ENCODE measurements at places on chromosomes 11 and 22.

GRCh38 chr11:45876401-45876800 is 9.1 kb upstream of the MAPK8IP1 start:
- DNase-seq, result no peak

DNA sequence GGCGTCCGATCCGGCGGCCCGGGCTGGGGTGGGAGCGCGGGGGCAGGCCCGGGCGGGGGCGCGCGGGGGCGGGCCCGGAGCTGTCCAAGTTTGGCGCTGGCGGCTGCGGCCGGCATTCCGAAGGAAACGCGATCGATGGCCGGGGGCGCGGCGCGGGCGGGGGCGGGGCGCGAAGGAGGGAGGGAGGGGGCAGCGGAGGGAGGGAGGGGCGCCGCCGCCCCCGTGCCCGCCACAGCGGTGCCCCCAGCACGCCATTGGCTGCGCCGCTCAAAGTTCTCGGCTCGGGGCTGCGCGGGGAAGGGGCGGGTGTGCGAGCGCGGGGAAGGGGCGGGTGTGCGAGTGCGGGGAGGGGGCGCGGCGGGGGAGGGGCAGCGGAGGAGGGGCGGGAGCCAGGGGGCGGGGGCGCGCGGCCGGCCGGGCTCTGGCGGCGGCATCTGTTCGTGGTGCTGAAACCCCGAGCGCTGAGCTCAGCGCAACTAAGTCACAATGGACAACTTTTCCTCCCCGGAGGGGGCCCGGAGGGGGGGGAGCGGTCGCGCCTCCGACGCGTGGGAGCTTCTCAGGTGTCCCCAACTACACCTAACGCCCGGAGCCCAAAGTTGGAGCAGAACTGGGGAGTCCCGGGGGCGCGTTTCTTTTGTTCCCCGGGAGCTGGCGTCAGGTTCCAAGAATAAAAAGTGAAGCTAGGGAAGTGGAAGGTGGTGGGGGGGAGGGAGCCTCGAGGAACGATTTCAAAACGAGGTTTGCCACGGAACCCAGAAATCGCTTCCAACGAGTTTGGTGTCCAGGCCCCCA is 2.2 kb downstream of the PHF21B start:
- no peak for DNase-seq

GRCh38 chr22:36052505-36052941 is 23.9 kb upstream of the RBFOX2 start:
- DNase-seq, result no peak

GRCh38 chr11:134370526-134371435 is 39.0 kb downstream of the GLB1L2 start:
- no peak for DNase-seq

DNA sequence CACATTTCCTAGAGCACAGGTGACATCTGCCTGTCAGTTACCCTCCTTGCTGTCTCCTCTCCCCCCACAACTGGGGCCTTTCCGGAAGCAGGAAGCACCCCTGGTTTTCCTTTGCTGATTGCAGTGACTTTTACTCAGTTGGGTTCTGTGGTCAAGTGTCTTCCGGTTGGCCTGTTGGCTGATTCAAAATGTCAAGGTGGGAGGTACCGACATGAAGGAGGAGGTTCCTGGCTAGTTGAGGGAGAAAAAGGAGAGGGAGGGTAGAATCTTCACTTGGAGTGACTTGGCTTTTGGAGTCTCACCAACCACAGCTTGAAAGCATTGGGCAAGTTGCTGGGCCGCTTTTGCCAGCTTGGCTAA is 9.3 kb upstream of the ADAMTS15 start:
- DNase-seq, result no peak

DNA sequence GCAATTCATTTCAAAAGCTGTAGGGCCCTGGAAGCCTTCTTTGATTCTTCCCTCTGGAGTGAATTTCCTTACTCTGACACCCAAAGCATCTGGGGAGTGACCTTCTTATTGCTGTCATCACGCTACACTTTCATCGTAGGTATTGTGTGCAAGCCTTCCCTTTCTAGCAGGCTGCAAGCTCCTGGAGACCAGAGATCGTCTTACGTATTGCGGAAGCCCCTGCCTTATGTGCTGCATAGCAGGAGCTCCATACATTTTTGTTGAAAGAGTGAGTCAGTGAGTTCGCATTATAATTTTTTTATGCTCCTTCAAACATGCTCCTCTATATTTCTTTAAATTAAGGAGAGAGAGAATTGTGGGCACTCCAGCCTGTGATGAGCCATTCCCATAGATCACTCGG is 21.2 kb upstream of the TMEM218 start:
- no peak for DNase-seq

DNA sequence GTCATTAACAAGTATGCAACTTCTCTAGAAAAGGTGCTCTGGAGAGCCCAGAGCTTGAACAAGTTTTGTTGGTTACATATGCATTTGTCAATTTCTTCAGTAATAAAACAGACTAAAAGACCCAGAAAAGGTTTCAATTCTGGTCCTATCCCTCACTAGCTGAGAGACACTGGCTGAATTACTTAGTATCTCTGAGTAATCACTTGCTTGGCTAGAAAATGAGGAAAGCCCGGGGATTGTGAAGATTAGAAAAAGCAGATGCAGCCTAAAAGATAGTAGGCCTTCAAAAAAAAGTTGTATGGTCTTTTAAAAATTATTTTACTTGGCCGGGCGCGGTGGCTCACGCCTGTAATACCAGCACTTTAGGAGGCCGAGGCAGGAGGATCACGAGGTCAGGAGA is 41.2 kb downstream of the MAPK1 start:
- no peak for DNase-seq

GRCh38 chr22:49011769-49012648 is 815.7 kb downstream of the BRD1 start:
- no peak for DNase-seq

DNA sequence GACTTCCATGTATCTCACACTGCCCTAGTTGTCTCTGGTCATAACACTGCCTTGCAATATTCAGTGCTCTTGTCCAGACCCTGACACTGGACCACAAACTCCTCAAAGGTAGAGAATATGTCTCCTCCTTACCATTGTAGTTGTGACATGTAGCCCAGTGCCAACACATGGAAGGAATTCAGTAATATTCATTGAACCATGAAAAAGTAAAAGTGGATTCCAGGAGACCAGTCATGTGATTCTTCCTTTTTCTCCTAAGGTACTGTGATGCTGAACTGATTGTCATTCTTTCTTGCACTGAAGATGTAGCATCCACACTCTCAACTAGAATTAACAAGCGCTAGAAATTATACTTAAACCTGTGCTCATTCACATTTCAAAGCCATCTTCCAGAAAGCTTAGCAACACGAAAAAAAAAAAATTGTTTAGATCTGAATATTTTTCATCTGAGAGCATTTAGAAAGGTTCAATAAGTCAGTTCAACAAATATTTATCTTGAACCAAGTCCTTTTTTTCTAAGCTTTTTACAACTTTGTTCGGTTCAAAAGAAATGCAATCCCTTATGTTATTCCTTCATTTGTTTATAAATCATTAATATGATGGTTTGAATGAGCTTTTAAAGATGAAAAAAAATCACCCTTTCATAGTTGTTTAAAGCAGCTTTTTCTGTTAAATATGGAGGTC is 224.7 kb upstream of the BLID start:
- no peak for DNase-seq

DNA sequence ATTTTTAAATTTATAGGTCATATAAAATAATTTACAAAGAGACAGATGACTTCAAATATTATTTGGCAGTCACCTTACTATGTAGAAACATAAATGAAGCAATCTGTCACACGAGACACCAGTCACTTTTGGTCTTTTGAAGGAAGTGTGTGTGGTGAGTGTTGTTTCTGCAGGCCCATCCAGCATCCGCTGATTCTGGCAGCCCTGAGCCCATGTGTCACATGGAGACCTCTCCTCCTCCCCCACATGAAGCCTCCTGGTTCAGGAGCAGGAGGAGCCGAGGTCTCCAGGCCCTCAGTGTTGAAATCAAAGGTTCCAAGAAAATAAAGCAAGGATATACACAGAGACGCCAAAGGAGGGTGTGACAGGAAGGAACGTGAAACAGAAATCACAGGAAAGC is 60.1 kb downstream of the ARFGAP3 start:
- no peak for DNase-seq

DNA sequence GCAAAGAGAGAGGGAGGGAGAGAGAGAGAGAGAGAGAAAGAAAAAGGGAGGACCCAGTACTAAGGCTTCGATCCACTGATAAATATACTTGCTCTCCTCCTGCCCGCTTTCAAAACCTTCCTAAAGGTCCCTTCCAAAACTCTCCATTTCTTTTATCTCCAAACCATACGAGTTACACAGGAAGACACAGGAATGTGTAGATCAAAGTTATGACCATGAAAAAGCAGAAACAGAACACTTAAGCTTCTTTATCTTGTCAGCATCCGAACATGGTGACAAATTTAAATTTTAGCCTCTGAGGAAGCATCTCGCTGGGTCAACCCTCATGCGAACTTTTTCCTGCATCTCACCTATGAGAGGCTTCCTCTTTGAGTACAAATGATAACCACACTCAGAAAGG is 29.2 kb upstream of the POGLUT3 start:
- no peak for DNase-seq

DNA sequence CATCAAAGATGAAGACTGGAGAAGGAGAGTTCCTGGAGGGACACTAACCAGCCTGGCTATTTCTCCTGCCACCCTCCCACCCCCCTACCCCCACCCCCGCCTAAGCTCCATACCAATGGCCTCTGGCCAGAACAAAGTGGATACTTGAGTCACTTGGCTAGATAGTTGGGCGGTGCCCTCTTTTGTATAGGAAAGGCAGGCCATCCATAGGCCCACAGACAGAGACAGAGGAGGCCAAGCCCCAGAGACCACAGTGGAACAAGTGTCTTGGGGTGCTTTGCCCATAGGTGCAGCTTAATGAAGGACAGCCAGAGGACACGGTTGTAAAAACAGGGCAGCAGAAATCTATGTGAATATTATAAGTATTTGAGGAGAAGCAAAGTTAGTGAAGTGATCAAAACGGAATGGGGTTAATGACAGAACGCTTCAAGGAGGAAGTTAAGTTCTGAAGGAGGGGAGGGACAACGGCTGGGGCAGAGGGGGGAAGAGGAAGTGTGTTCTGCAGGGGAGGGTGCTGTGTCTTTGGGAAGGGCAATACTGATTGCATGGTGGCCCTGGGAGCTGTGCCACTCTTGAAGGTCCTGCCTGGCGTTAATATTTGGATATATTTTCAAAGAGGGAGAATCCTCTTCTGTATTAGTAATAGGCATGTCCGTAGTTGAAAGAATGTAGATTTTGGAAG is 32.7 kb downstream of the FLI1 start:
- no peak for DNase-seq

DNA sequence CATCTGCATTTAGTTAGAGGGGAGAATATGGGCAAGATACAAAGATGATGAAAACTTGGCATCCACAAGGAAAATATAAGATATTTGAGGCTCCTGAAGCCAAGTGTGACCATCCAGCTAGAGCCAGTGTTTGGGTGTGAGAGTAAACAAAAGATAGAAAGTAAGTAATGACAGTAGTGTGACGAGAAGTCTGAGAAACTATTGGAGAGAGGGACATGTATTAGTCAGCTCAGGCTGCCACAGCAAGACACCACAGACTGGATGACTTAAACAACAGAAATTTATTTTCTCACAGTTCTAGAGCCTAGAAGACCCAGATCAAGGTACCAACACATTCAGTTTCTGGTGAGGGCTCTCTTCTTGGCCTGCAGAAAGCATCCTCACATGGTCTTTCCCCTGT is 6.4 kb upstream of the CCKBR start:
- no peak for DNase-seq

GRCh38 chr11:26158251-26158650 is 173.7 kb upstream of the ANO3 start:
- DNase-seq, result no peak

GRCh38 chr11:118202599-118203422 is 22.0 kb downstream of the JAML start:
- peak; percentile 66 for DNase-seq

- DNase-seq, result no peak
Measured at GRCh38 chr11:116505298-116506262, 267.2 kb downstream of the BUD13 start.

Measured in stimulated activated CD4-positive, alpha-beta T cell treated with anti-CD3 and anti-CD28 coated beads, Interleukin-4, amount 100 ng/mL, for 48 hours (primary cell).